T-helper 17 cell (primary cell): ENCODE measurements at places on chromosomes 2 and 18. TPM values are rescaled to one million over a fixed set of nuclear protein-coding genes. Genes with fewer than 3 reads are reported as not detected.

WNT10A gene
- 14.4 TPM for total RNA-seq

- H3K27me3 ChIP-seq, result no peaks in the 10 kb centered on the region
- no peak overlapping the region for H3K4me3 ChIP-seq
- H3K36me3 ChIP-seq, result peaks cover 22% of the 10 kb centered on the region
These were observed 6.9 kb downstream of the DCTN1 start for GRCh38 chr2:74373221-74373676.

DNA sequence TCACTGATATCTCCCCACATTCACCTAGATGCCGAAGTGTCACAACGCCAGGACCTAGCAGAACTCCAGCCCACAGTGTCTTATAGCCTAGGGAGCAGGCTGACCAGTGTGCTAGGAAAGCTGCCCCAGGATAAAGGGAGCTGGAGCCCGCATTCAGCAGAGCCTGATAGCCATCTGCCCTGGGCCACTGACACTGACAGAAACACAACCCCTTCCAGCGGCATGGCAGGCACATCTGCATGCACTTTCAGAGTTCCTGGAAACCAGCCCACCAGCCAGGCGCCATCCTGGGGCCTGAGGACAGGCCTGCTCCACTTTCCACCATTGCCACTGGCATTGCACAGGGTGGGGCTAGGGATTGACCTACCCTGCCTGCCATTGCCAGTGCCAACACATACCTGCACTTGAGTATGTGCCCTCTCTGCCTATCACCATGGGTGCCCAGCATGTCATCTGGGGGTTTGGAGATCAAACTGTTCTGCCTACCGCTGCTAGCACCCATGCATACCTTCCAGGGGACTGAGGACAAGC lies 290.1 kb upstream of the KLHL14 start:
- no peaks in the 10 kb centered on the region for H3K27me3 ChIP-seq
- H3K4me3 ChIP-seq, result no peak overlapping the region
- peaks cover 2% of the 10 kb centered on the region for H3K36me3 ChIP-seq
- no peaks in the 10 kb centered on the region for H3K4me1 ChIP-seq

DNA sequence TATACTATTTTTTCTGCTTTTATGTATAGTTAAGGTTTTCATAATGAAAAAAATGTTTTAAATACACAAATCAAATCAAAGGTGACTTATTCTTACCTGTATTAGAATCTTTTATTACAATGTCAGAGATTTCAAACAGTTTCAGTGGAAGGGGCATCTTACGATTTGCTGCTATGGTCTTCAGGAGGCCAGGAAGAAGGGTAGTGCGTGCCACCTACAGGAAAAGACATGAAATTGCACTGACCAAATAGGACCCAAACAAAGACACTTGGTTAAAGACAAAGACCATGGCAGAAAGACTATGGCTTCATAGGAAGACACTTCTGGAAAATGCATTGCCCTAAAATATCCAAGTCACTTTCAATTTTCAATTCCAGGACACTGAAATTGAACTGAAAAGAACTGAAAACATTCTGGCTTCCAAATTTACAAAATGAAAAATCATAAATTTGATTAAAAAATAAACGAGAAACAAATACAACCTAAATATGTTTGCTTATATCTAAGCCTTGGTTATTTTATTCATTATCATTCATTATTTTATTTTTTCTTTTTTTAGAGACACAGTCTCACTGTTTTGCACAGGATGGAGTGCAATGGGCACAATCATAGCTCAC lies 42.1 kb downstream of the FARSB start:
- peaks cover 8% of the 10 kb centered on the region for H3K4me1 ChIP-seq
- no peak overlapping the region for H3K4me3 ChIP-seq
- no peak overlapping the region for H3K27ac ChIP-seq
- H3K27me3 ChIP-seq, result no peaks in the 10 kb centered on the region

CAVIN2 gene
- total RNA-seq, result 204 TPM

DLGAP1 gene
- 1.6 TPM for total RNA-seq

DNA sequence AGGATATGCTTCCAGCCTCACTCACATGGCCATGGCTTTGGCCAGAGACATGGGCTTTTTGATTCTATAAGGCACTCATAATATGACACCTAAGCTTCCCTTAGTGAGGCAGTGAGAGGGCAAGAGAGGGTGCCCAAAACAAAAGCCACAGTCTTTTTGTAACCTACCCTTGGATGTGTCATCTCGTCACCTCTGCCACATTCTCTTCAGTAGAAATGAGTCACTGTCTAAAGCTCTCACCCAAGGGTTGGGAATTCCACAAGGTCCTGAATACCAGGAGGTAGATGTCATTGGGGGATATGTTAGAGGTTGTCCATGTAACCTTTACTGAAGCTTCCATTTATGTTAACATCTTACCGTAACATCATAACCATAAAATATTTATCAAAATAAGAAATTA lies 108.4 kb downstream of the ALMS1 start:
- DNase-seq, result no peak
- no peak overlapping the region for H3K27ac ChIP-seq
- no peak overlapping the region for H3K4me3 ChIP-seq
- peaks cover 3% of the 10 kb centered on the region for H3K4me1 ChIP-seq
- no peaks in the 10 kb centered on the region for H3K27me3 ChIP-seq

DNA sequence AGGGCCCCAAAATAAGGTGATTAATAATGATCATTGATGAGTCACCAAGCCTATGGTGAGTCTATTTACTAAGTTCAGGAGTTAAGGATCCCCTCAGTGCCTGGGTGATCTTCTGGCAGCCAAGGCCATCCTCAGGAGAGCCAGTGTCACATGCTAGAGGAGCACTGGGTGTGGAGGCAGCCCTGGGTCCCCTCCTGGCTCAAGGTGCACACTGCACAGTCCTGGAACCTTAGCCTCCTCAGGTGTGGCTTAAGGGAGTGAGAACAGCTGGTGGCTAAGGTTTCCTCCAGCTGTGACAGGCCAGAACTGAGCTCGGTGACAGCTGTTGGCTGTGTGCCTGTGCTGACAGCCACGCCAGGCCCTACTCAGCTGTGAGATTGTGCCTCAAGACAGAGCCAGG lies 52.1 kb upstream of the ACAA2 start:
- DNase-seq, result no peak
- H3K4me1 ChIP-seq, result no peaks in the 10 kb centered on the region
- no peak overlapping the region for H3K4me3 ChIP-seq
- H3K27ac ChIP-seq, result no peak overlapping the region
- H3K27me3 ChIP-seq, result peaks cover 29% of the 10 kb centered on the region

SOX11 gene
- total RNA-seq, result not detected

DNA sequence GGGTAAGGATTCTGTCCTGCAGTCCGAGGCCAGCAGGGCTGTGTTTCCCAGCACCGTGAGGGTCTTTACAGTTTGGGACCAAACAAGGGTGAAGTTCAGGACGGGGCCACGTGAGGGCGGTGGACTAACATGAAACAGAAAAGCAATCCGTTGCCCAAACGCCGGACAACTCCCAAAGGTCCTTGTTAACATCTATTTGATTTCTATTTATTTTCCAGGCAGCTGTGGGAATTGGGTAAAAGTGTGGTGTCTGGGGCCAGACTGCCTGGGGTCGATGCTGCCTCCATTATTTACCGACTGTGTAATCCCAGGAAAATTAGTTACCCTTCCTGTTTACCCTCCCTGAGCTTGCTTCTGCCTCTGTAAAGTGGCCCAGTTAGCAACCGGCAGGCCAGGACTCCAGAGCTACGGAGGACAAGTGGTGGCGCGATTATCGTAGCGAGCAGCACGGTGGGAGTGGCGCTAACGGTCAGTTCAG lies 66.3 kb upstream of the TCF7L1 start:
- H3K4me1 ChIP-seq, result peaks cover 3% of the 10 kb centered on the region
- DNase-seq, result no peak
- H3K4me3 ChIP-seq, result no peak overlapping the region
- no peak overlapping the region for H3K27ac ChIP-seq
- peaks cover 50% of the 10 kb centered on the region for H3K27me3 ChIP-seq
